Lower lobe of right lung (tissue), 2 donors: ENCODE measurements at places on chromosomes 1 and 21. TPM values are rescaled to one million over a fixed set of nuclear protein-coding genes. Genes with fewer than 3 reads are reported as not detected.

The HNRNPCL1 gene
- total RNA-seq: not detected

The MANEAL gene
- total RNA-seq: 4.9 TPM

The ZFP69 gene
- total RNA-seq: 3.6 TPM

The C1orf87 gene
- total RNA-seq: 7.4 TPM

The CFHR4 gene
- total RNA-seq: not detected

The C1QTNF12 gene
- 1.2 TPM for total RNA-seq

The MROH9 gene
- 1.2 TPM for total RNA-seq

The PTPRF gene
- total RNA-seq: 176 TPM

The CHI3L1 gene
- total RNA-seq: 22.2 TPM

The ATF3 gene
- 25.8 TPM for total RNA-seq

The LIN28A gene
- not detected for total RNA-seq

The AMY2A gene
- total RNA-seq: not detected

The CD247 gene
- 8.7 TPM for total RNA-seq

The ADGRL4 gene
- total RNA-seq: 18.8 TPM

The ADCY10 gene
- 0.09 TPM for total RNA-seq

The TAS1R1 gene
- total RNA-seq: 0.27 TPM

The OR10R2 gene
- not detected for total RNA-seq

The ZNF678 gene
- total RNA-seq: 9.0 TPM

The C8B gene
- 1.2 TPM for total RNA-seq

The MSH4 gene
- total RNA-seq: 0.65 TPM

The PCSK9 gene
- total RNA-seq: 25.7 TPM

The CFHR5 gene
- total RNA-seq: not detected

The NDUFS2 gene
- 66.3 TPM for total RNA-seq

The NDC1 gene
- total RNA-seq: 9.9 TPM

The TRNAU1AP gene
- total RNA-seq: 26.3 TPM

The CCDC27 gene
- total RNA-seq: not detected

The PDE4B gene
- total RNA-seq: 26.9 TPM

The ZNHIT6 gene
- 11.3 TPM for total RNA-seq

The MAP3K7CL gene
- total RNA-seq: 8.3 TPM

The NCMAP gene
- total RNA-seq: 9.2 TPM

The PLA2G2D gene
- total RNA-seq: 0.27 TPM

The LCE2B gene
- not detected for total RNA-seq

The UBQLN4 gene
- total RNA-seq: 32.5 TPM

The KRTAP19-2 gene
- total RNA-seq: not detected

The MAP1LC3C gene
- 10.9 TPM for total RNA-seq

The ANGPTL1 gene
- 12.3 TPM for total RNA-seq

The SPATA45 gene
- not detected for total RNA-seq

The CLEC20A gene
- total RNA-seq: not detected

The PFKFB2 gene
- total RNA-seq: 41.5 TPM

The SLC22A15 gene
- total RNA-seq: 26.8 TPM

The SMIM12 gene
- total RNA-seq: 34.0 TPM

The TSEN15 gene
- 28.6 TPM for total RNA-seq

The LRRC3 gene
- 4.0 TPM for total RNA-seq

The FCRL5 gene
- 1.2 TPM for total RNA-seq

The KIF14 gene
- total RNA-seq: 0.44 TPM

The SMCP gene
- not detected for total RNA-seq

The TSPAN2 gene
- 4.3 TPM for total RNA-seq

The KCNJ15 gene
- 62.7 TPM for total RNA-seq

The STUM gene
- 0.83 TPM for total RNA-seq

The FCRL6 gene
- total RNA-seq: 2.3 TPM

The STIL gene
- 1.6 TPM for total RNA-seq

The PRAMEF12 gene
- not detected for total RNA-seq

The TDRD10 gene
- 20.2 TPM for total RNA-seq

The EXTL2 gene
- 10.2 TPM for total RNA-seq

The COL24A1 gene
- total RNA-seq: 1.1 TPM

The ITLN2 gene
- 30.7 TPM for total RNA-seq

The ERRFI1 gene
- 65.1 TPM for total RNA-seq

The NBPF6 gene
- total RNA-seq: not detected

The DCST1 gene
- total RNA-seq: not detected

The PLEKHN1 gene
- total RNA-seq: 1.2 TPM
